ELR (cell line): ENCODE measurements at places on chromosomes 7 and 10.

- no peak for DNase-seq
Measured at GRCh38 chr7:919924-920341, 34.5 kb downstream of the ADAP1 start.

DNA sequence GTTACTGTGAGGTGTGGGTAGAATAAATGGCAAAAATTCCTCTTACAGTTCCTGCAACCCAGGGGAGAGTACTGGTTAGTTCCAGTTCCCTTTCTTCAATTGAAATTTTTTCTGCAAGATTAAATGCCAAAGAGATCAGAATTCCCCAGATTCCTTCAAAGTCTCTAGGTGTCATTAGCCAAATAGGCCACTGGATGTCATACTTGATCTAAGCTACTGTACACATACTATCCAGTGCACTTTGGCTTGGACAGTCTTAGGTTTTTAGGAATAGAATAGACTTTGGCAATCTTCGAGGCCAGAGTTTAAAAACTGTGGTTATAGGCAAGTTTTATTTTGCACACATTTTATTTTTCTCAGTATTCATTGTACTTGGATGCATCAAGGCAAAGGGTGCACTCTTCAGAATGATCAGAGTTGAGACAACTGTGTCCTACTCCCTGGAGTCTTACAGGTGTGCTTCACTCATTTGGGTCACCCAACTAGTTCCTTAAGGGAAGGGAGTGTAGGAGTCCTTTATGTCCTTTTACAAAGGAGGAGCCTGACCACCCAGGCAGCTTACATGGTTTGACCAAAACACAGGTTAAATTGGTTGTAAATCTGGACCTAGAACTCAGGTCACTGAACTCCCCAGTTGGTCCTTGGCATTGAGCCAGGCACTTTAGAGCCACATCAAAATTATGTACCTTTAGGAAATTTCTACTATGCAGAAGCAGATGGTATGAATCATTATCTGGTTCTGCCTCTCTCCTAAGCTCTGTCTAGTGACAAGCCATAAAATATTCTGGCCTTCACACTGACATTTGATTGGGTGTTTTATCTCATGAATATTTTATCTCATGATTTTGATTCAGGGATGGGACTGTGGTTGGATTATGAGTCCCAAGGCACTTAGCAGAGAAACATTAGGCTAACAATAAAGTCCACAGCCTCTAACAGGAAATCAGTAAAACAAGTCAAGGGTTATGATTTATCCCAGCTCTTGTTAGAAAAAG is 49.5 kb downstream of the ASAH2B start:
- DNase-seq, result peak; percentile 55

- peak; percentile 56 for DNase-seq
Measured at GRCh38 chr7:93374345-93374940, 142.3 kb downstream of the VPS50 start.

DNA sequence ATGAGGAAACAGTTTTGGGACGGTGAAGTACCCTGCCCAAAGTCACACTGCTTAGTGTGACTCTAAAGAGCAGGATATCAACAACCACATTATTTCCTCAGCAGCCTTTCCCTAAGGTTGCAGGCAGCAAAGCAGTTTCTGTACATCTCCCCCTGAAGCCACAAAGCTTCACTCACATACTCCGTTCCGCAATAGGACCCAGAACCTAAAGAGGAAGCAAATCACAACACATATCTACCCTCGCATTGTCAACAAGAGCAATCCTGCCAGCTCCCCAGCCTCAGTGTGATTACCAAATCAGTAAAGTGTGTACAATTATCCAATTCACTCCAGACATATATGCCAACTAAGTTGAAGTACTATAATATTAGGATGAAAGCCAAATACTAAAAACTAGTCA is 30.8 kb downstream of the VAX1 start:
- no peak for DNase-seq

- DNase-seq, result peak; percentile 60
Measured at GRCh38 chr10:52729271-52730104, 43.1 kb downstream of the MBL2 start.

GRCh38 chr7:76352193-76352592 is 6.6 kb downstream of the YWHAG start:
- DNase-seq, result peak; percentile 16

DNA sequence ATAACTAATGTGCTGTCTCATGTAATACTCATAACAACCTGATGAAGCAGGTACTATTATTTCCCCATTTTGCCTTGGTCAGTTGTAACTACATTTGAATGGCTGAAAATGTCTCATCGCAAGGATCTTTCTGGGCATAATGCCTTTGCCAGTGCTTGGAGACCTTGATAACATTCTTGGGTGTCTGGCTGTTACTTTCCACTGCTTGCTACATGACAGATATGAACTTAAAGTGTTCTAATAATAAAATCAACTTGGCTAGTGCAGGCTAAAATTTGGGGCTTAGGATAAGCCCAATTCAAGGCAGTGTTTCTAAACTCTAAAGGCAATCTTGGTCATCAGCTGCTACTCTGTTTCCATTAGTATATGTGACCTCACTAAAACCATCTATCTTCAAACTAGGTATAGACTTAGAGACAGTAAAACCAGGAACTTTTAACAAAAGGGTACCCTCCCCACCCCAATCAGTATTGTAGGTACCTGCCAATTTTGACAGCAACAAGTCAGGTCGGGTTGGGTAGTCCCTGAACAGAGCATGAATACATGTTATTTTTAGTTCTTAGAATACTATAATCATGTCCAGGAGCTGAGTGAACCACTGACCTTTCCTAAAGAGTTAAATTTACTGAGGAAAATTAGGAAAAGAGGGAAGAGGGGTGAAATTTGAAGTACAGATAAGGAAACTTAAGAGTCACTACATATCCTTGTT is 68.2 kb upstream of the AHR start:
- no peak for DNase-seq

GRCh38 chr10:133379152-133379800 is at the start of gene PAOX:
PAOX (plus strand) TSS chr10:133379262; CDS start chr10:133379317, 55 bp downstream.
- DNase-seq, result peak; percentile 70

DNA sequence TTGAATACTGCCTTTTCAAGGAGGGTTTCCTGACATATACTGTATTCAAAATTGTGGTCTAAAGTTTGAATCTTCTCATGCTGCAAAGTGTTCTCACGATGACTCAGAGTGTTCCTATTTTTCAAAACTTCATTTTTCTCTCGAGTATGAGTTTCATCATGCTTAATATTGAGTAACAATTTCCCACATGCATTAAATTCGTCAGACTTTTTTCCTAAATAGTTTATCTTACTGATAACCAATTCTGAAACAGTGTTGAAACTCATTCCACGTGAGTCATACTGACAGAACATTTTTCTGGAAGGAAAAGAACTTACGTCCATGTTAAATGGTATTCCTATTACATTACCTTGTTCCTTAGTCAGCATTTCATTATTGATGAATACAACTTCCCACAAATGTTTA is 44.1 kb downstream of the ZNF33B start:
- DNase-seq, result peak; percentile 43

DNA sequence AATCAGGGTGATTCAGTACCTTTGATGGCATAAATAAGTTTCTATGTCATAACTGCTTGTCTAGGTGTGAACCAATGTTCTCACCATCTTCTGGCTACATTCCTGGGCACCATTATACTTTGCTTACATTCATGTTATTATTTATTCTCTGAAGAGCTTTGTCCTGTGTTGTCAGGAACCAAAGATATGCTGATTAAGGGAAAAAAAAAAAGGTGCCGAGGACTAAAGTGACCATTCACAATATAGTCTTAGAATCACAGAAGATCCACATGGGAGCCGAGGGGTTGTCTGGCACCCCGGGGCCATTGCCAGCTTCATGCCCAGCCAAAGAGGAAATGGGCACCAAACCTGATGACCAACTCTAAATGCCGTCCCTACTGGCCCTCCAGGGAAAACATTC is 329.2 kb upstream of the NFE2L3 start:
- no peak for DNase-seq

DNA sequence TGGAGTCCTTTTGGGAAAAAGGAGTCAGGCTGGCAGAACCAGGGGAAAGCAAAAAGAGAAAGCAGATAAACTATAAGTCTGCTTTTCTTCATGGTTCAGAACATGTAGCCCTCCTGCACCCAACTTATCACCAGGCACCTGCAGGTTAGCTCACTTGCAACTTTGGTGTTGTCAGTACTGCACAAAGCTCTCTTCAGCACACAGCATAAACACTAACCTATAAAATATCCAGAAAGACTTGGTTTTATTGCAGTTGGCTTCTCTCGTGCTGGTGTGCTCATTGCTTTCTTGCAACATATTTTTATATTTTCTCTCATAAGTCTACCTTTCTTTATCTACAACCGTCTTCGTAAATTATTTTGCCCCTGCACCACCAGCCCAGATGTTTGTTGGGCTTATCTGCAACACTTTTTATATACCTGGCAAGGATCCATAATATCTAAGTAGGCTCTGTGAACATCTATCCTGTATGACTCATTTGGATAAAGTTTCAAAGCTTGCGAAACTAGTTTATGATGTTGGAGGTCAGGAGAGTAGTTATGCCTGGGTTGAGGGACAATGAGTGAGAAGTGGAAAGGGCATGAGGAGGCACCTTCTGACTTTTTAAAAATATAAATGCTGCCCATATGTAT is 164.6 kb downstream of the ANKRD30A start:
- no peak for DNase-seq

DNA sequence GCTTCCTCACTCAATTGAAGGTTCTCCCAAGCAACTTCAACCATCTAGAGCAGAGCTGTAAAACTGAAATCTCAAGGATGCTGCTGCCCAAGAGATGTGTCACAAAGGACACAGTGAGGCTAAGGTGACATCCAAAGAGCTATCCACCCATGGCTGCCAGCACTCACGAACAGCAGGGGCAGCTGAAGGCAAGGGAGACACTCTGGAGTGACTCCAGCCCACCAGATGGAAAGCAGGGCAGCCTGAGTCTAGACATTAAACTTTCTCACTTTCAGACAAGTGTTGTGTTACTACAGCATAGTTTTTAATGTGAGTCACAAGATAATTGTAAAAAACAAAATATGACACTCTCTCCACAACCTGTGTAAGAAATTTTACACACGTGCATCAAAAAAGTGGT is 113.5 kb downstream of the LARP4B start:
- no peak for DNase-seq

DNA sequence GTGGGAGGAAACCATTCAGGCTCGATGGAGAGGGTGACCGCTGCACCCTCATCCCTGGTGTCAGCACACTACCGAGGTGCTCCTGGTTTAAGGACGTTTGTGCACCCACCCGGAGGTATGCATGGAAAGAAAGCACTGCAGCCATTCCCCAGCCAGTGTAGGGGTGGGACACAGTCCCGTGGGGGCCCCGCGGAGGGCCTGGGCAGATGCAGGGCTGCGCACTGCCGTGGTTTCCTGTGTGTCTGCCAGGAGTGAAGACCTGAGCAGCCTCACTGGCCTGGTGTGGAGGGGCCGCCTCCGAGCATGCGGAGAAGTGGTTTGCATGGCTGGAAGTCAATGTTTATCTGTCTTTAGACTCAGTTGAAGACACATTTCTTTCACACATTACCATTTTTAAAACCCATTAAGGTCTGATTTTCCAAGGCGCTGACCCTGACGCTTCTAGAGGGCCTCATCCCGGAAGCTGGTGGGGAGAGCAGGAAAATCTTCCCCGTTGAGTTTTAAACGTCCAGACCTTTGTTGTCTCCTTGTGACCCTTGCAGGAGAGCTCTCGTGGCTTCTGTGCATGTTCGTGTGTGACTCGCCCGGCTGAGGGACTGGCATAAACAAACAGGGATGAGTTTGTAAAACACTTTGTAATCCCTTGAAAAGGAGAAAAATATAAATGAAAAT is 188.1 kb downstream of the MGMT start:
- DNase-seq, result no peak

DNA sequence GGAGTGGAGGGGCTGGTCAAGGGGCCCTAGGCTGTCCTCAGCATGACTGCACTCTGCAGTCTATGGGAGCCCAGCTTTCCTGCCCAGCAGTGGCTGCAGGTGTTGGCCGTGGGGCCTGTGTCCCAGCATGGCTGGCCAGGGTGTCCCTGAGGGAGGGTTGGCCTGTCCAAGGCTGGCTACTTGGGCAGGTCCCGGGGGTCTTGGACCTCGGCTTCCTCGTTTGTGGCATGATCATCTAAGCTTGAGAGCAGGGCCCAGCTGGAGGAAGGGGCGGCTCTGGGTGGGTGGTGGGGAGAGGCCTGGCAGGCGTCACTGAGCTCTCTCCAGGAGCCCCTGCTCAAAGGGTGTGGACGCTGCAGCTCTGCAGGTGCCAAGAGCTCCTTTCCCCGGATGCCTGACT is 43.7 kb upstream of the CFAP46 start:
- DNase-seq, result no peak

GRCh38 chr10:132420981-132421846 is 24.2 kb downstream of the PWWP2B start:
- no peak for DNase-seq

GRCh38 chr10:123621916-123622315 is 44.2 kb upstream of the GPR26 start:
- DNase-seq, result peak; percentile 2

GRCh38 chr7:132410861-132411541 is 165.3 kb downstream of the PLXNA4 start:
- DNase-seq, result no peak

DNA sequence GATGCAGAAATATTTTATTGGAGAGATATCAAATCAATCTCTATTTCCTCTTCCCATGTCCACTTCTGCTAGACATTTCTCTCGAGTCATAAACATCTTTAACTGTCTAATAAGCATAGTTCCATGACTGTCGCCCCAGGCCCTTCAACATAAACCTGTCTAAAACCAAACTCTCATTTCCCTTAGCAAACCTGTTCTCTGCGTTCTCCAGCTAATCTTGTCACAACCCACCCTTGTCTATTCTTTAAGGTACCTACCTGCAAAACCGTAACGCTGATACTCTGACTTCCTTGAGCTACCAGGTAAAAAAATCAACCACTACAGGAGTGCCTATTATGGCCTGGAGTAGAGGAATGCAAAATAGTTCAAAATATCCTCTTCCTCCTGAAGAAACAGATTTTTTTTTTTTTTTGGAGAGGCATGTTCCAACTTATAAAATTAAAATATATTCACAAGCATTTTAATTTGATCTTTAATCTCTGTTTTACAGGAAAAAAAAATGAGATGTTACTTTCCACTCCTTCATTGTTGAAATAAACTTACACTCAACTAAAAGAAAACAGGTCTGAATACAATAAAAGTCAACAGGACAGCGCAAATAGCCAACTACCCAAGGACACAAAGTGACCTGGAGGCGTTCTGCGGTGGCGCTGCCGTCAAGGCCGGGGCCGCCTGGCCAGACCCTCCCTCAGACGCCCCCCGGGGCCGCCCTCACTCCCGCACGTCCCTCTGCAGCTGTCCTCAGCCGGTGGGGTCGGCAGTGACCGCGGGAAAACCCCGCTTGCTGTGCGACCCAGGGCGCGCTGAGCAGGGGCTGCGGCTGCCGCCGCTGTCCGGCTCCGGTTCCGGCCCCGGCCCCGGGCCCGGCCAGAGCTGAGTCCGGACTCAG is 765 bp downstream of the SLC25A40 start:
- DNase-seq, result peak; percentile 16
